ENCODE measurements at places on chromosomes 5 and 9.

GRCh38 chr9:76181781-76182180, 212.4 kb downstream of the RFK start:
- no peak for DNase-seq

DNA sequence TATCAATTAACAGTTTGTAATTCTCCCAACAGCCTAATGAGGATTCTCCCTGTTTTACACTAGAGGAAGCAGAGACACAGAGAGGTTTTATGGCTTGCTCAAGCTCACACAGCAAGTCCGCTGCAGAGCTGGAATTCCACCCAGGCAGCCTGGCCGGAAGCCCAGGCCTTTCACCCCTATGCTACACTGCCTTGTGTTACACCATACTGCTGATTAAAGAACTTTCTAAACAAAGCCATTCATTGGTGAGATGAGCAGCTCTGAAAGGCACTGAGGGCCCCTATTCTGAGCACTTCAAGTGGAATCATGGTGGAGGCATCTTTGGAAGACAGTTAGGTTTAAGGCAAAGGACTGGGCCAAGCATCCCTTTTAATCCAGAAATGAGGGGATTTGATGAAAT, 14.7 kb upstream of the LARP1 start:
- no peak for DNase-seq

GRCh38 chr5:54518818-54519508, 1.4 kb downstream of the SNX18 start:
- no peak for DNase-seq

DNA sequence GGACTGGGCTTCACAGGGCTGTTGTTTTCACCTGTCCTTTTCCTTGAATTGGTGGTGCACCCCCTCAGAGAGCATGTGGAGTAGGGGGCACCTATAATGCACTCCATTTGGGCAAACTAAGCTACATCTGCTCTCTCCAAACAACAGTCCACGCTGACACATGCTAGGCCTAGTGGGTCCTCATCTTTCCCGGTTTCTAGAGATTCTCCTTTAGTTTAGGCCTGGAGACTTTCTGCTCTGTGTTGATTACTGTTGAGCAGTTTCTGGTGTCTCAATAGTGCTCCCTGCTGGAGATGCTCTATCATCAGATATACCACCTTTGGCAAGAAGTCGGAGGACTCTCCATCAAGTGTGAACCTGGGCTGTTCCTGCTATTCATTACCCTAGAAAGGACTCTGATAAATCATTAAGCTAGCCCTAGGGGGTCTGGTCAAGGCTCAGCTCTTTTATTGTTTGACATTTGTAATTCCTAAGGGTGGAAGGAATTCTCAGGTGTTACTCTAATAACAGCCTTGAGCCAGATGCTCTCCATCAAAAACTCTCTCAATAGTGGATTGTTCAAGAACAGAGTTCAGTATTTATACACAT, 64.0 kb upstream of the FYB1 start:
- peak; percentile 55 for DNase-seq

DNA sequence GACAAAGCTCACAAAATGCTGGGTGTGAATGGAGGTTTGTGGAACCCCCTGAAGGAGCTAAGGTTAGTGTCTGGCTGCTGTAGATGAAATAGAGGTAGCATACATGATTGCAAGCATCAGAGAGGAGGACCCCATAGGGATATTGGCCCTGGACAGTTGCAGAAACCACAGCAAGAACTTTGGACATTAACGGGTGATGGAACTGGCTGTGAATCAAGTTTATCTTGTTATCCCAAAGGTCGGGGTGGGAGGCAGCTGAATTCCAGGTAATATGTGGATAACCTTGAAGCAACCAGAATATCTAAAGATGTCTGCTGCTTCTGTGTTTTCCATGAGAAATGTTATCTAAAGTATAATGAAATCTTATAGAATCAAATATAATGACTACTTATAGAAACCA, 447.7 kb downstream of the ZSWIM6 start:
- DNase-seq: no peak

GRCh38 chr5:142091922-142092321, 16.7 kb upstream of the NDFIP1 start:
- DNase-seq: no peak

DNA sequence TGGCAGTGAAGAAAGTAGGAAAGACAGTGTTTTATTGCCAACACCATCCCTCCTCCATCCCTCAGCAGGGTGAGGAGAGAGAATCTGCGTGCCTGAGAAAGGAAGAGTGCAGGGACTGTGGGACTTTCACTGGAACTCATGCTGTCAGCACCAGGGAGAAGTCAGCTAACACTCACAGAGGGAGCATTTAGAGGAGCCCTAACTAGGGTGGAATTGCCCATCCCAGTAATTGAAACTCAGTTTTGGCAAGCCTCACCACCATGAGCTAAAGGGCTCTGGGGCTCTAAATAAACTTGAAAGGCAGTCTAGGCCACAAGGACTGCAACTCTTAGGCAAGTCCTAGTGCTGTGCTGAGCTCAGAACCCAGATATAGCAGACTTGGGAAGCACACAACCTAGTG, 622.3 kb downstream of the SEMA5A start:
- DNase-seq: no peak

- peak; percentile 32 for DNase-seq
Measured at GRCh38 chr9:91727316-91727861, 222.6 kb downstream of the ROR2 start.

GRCh38 chr9:126301985-126302603, 24.5 kb upstream of the MVB12B start:
- peak; percentile 27 for DNase-seq

DNA sequence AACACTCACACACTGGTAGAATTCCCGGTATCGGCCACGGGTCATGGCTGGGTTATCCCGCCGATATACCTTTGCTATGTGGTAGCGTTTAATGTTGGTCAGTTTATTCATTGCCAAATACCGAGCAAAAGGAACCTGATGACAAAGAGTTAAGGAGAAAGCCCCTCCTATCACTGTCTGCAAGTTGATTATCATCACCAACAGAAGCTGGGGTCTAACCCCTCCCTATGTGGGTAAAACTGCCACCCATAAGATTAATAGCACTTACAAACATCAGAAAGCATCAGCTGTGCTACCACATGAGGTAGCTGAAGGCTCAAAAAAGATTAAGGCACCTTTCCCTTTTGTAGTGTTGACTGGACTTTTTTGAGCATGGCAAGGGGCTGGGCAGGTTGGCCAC, 5.6 kb upstream of the DND1 start:
- no peak for DNase-seq

- no peak for DNase-seq
Measured at GRCh38 chr9:107360098-107360497, 77.0 kb downstream of the RAD23B start.

DNA sequence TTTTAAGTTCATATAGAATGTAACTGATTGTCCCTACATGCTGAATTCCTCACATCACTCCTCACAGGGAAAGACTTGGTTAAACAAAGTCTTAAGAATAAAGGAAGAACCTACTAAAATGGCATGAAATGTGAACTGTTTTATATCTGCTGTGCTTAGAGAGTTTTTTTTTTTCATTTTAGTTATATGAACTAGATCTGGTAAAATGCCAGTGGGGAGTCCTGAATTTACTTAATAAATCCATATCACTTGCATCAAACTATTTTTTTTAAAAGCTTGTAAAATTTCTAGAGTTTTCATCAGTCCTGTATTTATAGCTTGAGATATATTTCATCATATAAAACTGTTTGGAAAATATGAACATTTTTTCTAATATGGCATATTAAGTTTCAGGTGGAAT, 1528.6 kb downstream of the EFNA5 start:
- DNase-seq: no peak

DNA sequence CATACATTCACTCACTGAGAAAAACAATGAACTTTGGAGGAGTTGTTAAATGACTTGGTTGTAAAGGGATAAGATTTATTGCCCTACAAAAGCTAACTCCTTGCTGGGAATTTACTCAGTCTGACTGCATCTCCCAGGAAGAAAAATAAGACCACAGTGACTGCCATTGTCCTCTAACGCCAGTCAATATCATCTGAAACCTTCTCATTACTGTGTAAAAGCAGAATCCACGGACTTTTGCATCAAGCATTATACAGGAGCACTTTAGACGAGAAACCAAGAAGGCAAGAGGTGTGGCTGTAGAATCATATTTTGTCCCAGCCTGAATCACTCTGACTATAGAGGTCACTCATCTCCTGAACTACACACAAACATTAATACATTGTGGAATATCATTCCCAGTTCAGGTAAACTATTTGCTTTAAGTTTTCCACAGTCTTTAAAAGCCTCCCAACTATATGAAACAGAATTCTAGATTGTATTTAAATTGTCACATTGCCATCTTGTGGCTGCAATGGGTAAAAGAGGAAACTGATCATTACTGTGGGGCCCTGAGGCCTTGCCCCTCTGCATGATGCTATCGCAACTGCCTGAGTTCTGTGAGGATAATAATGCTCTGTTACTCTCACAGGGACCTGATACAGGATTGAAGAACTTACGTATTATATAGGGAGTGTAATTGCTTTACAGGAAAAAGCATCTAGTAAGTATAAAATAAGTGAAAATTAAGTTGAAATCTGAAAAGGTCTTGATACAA, 142.9 kb downstream of the SLCO4C1 start:
- no peak for DNase-seq

DNA sequence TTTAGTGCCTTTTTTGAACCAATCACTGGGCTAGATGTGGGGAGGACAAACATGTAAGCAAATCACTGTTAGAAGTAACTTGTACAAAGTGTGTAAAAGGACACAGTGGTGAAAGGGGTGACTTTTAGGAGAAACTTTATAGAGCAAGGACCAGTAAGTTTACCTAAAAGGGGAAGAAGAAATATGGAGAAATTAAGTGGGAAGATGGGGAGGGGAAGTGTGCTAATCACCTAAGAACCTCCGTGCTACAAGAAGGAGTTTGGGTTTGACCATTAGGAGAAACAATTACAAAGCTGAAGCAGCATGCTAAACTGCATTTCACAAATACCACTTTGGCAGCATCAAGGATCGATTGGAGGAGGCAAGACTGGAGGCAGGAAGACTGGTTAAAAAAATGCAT, 17.3 kb downstream of the ITGA1 start:
- no peak for DNase-seq

DNA sequence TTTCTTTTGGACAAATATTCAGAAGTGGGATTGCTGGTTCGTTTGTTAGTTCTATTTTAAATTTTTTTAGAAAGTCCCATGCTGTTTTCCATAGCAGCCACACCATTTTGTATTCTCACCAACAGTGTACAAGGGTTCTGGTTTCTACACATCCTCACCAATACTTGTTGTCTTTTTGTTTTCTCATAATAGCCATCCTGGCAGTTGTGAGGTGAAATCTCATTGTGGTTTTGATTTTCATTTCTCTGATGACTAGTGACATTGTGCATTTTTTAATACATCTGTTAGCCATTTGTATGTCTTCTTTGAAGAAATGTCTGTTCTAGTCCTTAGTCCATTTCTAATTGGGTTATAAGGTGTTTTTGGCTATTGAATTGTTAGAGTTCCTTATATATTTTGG, 214.3 kb downstream of the ARRDC3 start:
- DNase-seq: no peak

DNA sequence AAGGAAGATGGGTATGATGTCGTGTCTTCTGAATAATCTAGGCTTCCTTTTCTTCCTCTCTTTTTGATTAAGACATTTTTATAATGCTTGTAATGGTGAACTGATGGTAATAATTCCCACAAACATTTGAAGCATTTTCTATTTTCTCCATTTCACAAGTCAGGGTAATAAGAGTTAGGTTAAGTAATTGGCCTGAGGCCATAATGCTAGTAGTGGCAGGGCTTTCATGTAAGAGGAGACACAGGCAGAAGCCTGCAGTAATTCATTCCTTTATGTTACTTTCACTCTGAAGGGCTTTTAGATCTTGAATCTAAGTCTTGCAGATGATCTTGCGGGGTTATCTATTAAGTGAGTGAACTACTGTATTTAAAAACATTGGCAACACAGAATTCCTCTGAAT, 374.9 kb downstream of the MAT2B start:
- no peak for DNase-seq

DNA sequence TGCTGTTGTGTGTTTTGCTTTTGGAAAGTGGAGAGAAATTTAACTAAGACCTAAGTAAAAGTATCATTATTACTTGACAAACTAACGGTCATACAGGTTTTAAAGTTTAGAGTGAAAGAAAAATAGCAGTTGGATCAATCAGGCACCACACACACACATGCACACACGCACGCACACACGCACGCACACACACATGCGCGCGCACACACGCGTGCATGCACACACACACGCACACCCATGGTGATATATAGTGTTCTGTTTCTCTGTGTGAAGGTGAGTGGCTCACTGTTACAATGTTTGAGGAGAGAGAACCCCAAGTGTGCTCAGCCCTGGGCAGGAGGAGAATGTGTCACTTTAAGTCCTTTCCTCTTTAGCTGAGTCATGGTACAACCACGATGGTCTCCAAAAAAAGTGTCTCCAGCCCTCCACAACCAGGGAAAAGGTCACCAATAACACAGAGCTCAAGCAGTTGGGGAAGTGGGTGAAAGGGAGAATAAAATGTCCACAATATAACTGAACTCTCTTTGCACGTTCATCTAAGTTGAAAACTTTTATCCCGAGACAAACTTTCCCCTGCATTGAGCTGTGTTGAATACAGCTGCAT, 3.2 kb downstream of the ZNF366 start:
- no peak for DNase-seq

- no peak for DNase-seq
Measured at GRCh38 chr5:156595132-156595787, 254.8 kb upstream of the PPP1R2B start.

GRCh38 chr5:2282893-2283292, 400.2 kb upstream of the IRX4 start:
- DNase-seq: no peak

- DNase-seq: peak; percentile 78
Measured at GRCh38 chr5:399296-400281, 43.4 kb upstream of the EXOC3 start.

GRCh38 chr9:95640336-95640735, 123.6 kb upstream of the PTCH1 start:
- DNase-seq: no peak

GRCh38 chr5:66351813-66352212, 207.7 kb downstream of the SREK1 start:
- DNase-seq: no peak

DNA sequence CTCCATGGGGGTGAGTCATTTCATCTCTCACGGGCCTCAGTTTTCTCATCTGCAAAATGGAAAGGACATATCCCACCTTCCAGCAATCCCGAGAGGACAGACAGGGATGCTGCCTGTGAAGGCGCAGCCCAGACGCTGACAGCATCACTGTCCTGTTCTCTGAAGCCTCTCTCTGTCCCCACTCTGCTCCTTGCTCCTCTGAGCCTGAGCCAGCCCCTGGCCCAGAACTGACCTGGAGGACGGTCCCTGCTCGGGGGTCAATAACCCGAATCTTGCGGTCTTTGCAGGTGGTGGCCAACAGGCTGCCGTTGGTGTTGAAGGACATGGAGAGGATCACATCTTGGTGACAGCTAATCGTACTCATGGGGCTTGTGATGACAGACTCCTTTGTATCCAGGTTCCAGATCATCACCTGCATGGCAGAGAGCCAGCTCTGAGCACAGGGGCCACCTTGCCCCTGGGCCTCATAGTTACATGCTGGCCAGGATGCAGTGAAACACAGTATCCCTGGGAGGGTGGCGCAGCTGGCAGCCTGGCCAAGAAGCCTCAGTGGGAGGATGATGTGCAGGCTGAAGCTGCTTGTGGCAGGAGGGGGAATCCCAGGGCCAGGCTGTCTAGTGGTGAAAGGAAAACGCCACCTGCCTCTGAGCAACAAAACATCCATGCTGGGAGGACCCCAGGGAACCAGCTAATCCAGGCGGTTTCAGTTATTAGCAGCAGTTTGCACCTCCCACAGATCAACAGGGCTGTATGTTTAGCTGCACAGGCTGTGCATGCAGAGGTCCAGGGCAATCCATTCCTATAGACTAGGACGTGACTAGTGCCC, 14.0 kb upstream of the TRIM14 start:
- DNase-seq: no peak
